ENCODE measurements at places on chromosomes 6 and 20. TPM values are rescaled to one million over a fixed set of nuclear protein-coding genes. Genes with fewer than 3 reads are reported as not detected.
A peak's percentile ranks its signal among the peaks of the same experiment; 100 is the strongest.

The BIRC7 gene
- total RNA-seq: not detected

DNA sequence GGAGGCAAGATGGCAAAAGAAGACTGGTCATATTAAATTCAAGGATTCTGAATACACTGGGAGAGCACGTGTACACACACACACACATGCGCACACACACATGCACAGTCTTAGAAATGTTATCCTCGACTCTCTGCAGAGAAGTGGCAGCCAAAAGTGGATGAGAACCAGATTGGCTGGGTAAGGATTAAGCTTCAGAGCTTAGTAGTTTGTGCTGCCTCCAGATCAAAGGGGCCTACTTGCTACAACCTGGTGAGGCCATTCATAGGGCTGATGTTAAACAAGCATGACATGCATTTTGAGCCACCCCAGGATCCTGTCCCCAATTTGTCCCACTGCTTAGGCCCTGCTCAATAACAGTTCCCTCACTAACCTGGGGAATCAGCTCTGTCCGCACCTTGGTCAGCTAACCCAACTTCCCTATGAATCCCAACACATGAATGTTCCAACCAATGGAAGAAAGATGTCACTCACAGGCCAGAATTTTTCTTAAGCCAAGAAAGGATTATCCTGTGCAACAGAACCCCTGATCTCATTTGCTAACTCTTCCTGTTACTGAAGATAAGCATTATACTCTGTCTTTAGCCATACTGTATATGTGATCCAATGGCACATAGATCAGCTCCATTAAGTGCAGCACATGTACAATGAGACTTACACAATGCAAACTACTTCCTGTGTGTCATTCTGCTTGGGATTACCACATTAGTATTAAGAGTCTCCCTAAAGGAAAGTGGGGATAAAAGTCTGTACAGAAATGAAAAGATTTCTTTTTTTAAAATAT is 31.0 kb downstream of the TOMM6 start:
- no peak overlapping the region for H3K4me3 ChIP-seq
- no peak for DNase-seq
- no peaks in the 10 kb centered on the region for H3K27me3 ChIP-seq
- no peak overlapping the region for H3K27ac ChIP-seq
- no peaks in the 10 kb centered on the region for H3K36me3 ChIP-seq

DNA sequence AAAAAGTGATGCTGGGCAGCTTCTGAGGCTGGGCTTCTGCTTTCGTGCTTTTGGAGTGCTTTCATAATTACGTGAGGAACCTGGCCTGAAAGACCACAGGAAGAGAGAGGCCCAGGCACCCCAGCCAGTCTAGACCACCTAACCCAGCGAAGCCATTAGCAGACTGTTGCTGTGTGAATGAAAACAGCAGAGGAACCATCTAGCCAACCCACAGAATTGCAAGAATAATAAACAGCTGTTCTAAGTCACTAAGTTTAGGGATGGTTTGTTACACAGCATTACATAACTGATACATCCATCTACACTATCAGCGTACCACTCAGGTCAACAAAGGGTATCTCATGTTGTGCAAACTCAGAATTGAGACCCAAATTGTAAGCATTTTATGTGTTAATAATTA is 34.5 kb downstream of the FGD2 start:
- no peak overlapping the region for H3K27ac ChIP-seq
- H3K4me1 ChIP-seq: no peaks in the 10 kb centered on the region
- no peak overlapping the region for H3K4me3 ChIP-seq

The PSORS1C2 gene
- total RNA-seq: not detected

The CALHM5 gene
- total RNA-seq: 0.07 TPM

GRCh38 chr6:13157293-13157692 is 171.0 kb downstream of the TBC1D7 start:
- H3K4me3 ChIP-seq: no peak overlapping the region
- no peak overlapping the region for H3K27ac ChIP-seq
- DNase-seq: no peak
- H3K4me1 ChIP-seq: peaks cover 13% of the 10 kb centered on the region
- H3K27me3 ChIP-seq: no peaks in the 10 kb centered on the region

The HSPA12B gene
- total RNA-seq: 0.71 TPM

DNA sequence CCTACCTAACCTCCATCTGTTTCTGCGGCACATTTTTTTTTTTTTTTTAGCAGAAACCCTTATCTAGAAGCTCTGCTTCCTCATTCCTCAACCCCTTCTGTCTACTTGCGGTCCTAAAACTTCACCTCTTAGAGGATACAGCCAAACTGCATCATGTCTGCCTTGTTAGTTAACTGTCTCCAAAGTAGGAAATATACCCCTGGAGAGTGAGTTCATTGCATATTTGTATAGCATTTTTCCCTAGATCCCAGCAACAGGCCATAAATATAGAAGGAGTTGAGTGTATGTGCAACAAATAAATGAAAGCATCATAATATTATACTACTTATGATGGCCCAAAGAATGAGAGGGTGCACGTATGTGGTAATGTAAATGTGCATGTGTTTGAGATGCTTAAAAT is 1288.6 kb upstream of the GJE1 start:
- no peaks in the 10 kb centered on the region for H3K27me3 ChIP-seq
- DNase-seq: no peak
- H3K4me3 ChIP-seq: no peak overlapping the region
- H3K36me3 ChIP-seq: no peaks in the 10 kb centered on the region
- no peak overlapping the region for H3K27ac ChIP-seq

DNA sequence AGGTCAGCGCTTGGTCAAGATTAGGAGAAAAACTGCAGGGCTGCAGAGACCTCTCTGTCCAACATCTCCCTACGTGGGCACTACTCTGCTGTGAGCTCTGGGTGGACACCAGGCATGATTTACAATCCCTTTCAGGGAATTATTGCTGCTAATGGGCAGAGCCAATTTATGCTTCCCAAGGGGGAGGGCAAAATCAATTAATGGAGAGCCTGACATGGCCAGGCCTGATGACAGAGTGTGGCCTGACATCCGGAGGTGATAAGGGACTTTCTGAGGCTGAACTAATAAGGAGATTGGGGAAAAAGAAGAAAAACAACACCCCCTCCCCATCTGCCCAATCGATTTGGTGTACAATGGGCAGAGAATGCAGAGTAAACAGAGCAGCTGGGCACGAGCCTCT is 5.0 kb upstream of the KCNK16 start:
- H3K27me3 ChIP-seq: no peaks in the 10 kb centered on the region
- no peak for DNase-seq
- H3K4me1 ChIP-seq: no peaks in the 10 kb centered on the region
- no peak overlapping the region for H3K27ac ChIP-seq

- H3K27me3 ChIP-seq: peaks cover 11% of the 10 kb centered on the region
- H3K36me3 ChIP-seq: no peaks in the 10 kb centered on the region
- no peak overlapping the region for H3K4me3 ChIP-seq
- H3K4me1 ChIP-seq: peaks cover 35% of the 10 kb centered on the region
Observed at GRCh38 chr20:57500235-57500634, 24.7 kb downstream of the CTCFL start.

DNA sequence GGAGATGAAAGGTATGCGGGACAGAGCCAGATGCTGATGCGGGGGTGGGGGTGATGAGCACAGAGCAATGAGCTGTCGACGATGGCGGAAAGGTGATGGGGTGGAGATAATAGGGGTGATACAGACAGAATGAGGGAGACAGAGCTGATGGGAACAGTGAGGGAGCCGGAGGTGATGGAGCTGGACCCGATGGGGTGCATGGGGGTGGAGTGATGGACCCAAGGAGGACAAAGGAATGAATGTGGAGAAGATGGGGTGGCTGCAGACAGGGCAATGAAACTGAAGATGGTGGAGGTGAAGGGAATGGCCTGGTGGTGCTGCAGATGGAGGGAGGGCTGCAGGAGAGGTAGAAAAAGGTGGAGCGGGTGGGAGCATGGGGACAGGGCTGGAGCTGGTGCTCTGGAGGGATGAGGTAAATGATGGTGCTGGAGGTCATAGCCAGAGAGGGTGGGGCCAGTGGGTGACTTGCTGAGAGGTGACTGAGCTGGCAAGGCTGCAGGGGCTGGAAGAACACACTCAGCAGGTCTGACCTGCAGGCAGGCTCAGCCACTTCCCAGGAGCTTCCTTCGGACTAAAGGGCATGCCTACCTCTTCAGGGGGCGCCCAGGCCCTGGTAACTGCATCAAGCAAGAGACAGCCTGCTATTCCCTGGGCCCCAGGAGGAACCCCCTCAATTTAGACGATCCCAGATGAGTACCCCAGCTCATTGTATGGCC is 6.0 kb upstream of the FOXS1 start:
- DNase-seq: no peak
- H3K4me3 ChIP-seq: no peak overlapping the region
- no peak overlapping the region for H3K27ac ChIP-seq
- H3K27me3 ChIP-seq: peaks cover 53% of the 10 kb centered on the region

The MLN gene
- not detected for total RNA-seq

DNA sequence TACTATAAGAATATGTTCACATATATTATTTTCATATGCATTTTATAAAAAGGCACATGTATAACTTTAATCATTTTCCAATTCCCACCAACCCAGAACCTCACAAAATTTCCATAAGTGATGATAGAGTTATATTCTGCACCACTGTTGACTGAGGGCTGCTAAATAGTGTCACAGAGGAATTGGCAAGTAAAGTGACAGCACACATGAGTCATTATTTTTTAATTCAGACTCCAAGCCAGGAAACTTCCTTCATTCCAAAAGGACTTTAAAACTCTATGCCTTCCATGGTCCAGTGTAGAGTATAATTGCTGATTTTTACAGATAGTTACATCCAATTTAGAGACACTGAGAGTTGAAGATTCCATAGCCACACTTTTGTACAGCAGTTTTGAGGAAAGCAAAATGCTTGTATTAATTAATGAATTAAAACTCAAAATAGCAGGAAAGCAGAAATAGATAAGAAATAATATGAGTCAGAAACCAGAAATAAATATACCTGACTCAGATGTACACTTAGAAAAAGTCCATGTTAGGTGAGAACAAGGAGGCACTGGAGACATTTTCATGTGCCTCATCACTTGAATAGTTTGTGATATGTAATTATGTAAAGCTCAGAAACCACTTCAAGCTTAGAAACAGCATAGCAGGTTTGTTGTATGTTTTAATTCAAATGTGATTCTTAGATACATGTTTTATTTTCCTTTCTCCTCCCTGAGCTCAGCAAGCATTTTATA is 425.2 kb upstream of the OPRM1 start:
- H3K4me1 ChIP-seq: no peaks in the 10 kb centered on the region
- H3K27ac ChIP-seq: no peak overlapping the region
- H3K27me3 ChIP-seq: no peaks in the 10 kb centered on the region
- no peak for DNase-seq
- no peaks in the 10 kb centered on the region for H3K36me3 ChIP-seq

GRCh38 chr6:160161647-160161986 is 40.0 kb downstream of the SLC22A1 start:
- no peak overlapping the region for H3K27ac ChIP-seq
- H3K27me3 ChIP-seq: no peaks in the 10 kb centered on the region
- H3K4me3 ChIP-seq: no peak overlapping the region

GRCh38 chr6:135811644-135812526 is 39.6 kb upstream of the PDE7B start:
- H3K4me1 ChIP-seq: peaks cover 21% of the 10 kb centered on the region
- no peak overlapping the region for H3K27ac ChIP-seq
- no peak overlapping the region for H3K4me3 ChIP-seq
- no peaks in the 10 kb centered on the region for H3K27me3 ChIP-seq
- H3K36me3 ChIP-seq: no peaks in the 10 kb centered on the region

The BEND3 gene
- 11.2 TPM for total RNA-seq

GRCh38 chr6:43725643-43726580 is 38.3 kb upstream of the MRPS18A start:
- no peak overlapping the region for H3K27ac ChIP-seq
- DNase-seq: no peak
- no peak overlapping the region for H3K4me3 ChIP-seq
- no peaks in the 10 kb centered on the region for H3K36me3 ChIP-seq
- H3K27me3 ChIP-seq: no peaks in the 10 kb centered on the region
- H3K4me1 ChIP-seq: no peaks in the 10 kb centered on the region

GRCh38 chr6:5135788-5136376 is 50.7 kb downstream of the PPP1R3G start:
- DNase-seq: peak; percentile 54
- no peak overlapping the region for H3K4me3 ChIP-seq
- no peak overlapping the region for H3K27ac ChIP-seq
- H3K4me1 ChIP-seq: peaks cover 37% of the 10 kb centered on the region
- H3K36me3 ChIP-seq: no peaks in the 10 kb centered on the region

GRCh38 chr20:38550274-38550673 is 30.7 kb upstream of the ADIG start:
- no peaks in the 10 kb centered on the region for H3K4me1 ChIP-seq
- H3K27me3 ChIP-seq: no peaks in the 10 kb centered on the region
- H3K36me3 ChIP-seq: peaks cover 22% of the 10 kb centered on the region
- H3K4me3 ChIP-seq: no peak overlapping the region
- no peak overlapping the region for H3K27ac ChIP-seq

DNA sequence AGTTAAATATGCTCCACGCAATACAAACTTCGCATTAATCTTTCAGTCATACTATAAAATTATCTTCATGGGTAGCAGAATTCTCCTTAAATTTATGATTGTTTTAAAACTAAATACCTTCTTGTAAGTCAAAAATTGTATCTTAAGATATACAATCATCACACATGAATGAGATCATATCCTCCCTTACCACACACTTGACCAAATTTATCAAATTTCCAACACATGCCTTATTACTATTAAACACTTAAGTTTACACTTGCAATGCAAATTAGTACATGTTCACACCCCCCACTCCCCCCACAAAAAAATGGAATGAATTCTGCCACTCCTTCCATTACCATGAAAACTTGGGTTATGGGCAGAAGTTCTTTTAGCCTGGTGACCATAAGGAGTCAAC is 13.8 kb downstream of the RANBP9 start:
- H3K27ac ChIP-seq: no peak overlapping the region
- H3K4me1 ChIP-seq: peaks cover 14% of the 10 kb centered on the region
- H3K27me3 ChIP-seq: no peaks in the 10 kb centered on the region
- no peak overlapping the region for H3K4me3 ChIP-seq
- no peak for DNase-seq

GRCh38 chr6:40551966-40552505 is 35.1 kb downstream of the LRFN2 start:
- peaks cover 12% of the 10 kb centered on the region for H3K4me1 ChIP-seq
- no peak for DNase-seq
- H3K36me3 ChIP-seq: no peaks in the 10 kb centered on the region
- no peak overlapping the region for H3K27ac ChIP-seq
- H3K4me3 ChIP-seq: no peak overlapping the region

The LY6G6F gene
- not detected for total RNA-seq

- H3K27ac ChIP-seq: no peak overlapping the region
- no peaks in the 10 kb centered on the region for H3K27me3 ChIP-seq
- H3K36me3 ChIP-seq: no peaks in the 10 kb centered on the region
- no peak for DNase-seq
- H3K4me1 ChIP-seq: no peaks in the 10 kb centered on the region
Observed at GRCh38 chr6:14945461-14946185, 300.2 kb upstream of the JARID2 start.

- peaks cover 7% of the 10 kb centered on the region for H3K4me1 ChIP-seq
- H3K27me3 ChIP-seq: no peaks in the 10 kb centered on the region
- no peaks in the 10 kb centered on the region for H3K36me3 ChIP-seq
- no peak for DNase-seq
- H3K27ac ChIP-seq: no peak overlapping the region
Observed at GRCh38 chr6:31972709-31973350, 892 bp upstream of the DXO start.

- no peaks in the 10 kb centered on the region for H3K27me3 ChIP-seq
- no peak overlapping the region for H3K4me3 ChIP-seq
- no peaks in the 10 kb centered on the region for H3K4me1 ChIP-seq
- no peaks in the 10 kb centered on the region for H3K36me3 ChIP-seq
Observed at GRCh38 chr20:19706463-19706862, 51.6 kb upstream of the RIN2 start.

The DNAH8 gene
- total RNA-seq: 0.09 TPM

The MAK gene
- total RNA-seq: 1.7 TPM

All from neural progenitor cell (in vitro differentiated cells).